ENCODE measurements at places on chromosomes 1 and 21.

DNA sequence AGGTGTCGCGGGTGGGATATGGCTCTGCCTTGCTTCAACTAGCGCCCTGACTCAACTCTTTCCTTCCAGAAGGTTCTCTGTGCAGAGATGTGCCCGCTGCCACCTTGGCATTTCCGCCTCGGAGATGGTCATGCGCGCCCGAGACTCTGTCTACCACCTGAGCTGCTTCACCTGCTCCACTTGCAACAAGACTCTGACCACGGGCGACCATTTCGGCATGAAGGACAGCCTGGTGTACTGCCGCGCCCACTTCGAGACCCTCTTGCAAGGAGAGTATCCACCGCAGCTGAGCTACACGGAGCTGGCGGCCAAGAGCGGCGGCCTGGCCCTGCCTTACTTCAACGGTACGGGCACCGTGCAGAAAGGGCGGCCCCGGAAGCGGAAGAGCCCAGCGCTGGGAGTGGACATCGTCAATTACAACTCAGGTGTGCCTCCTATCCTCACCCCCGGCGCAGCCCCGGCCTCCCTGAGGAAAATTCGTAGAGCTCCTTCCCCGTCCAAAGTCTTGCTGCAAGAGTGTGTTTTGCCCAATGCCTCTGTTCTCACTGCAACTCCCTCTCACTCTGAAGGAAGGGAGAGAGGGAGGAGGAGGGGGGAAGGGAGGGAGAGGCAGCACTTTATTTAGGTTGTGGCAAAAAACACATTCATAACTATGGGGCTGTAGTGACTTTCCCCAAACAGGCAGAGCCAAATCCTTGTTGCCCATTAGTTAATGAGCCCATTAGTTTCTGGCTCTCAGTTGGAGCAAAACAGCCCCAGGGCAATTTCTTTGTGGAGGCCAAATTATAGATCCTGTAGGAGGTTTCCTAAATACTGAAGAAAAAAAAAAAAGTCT, 4.3 kb downstream of the LHX9 start:
- DNase-seq, result no peak

DNA sequence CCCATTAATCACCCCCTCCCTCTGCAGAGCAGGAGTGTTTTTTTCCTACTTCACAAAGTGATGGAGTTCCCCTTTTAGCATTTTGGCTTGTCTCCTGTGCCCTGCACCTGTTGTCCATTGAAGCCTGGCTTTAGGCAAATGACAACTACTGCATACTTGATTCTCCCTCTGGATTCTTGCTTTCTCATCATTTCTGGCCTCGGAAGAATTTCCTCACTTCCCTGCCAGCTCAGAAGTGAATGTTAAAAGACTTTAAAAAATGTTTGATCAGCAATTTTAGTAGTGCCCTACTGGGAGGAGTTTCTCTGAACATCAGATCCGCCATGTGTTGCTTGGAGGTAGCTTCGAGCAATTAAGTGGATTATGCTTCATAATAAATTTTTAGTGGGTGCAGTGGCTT, 28.1 kb downstream of the RCOR3 start:
- no peak for DNase-seq

GRCh38 chr1:143720087-143721023, 251.4 kb downstream of the FAM72C start:
- DNase-seq, result no peak

- no peak for DNase-seq
These were observed 405.9 kb downstream of the TTLL7 start for GRCh38 chr1:83593073-83593472.

- DNase-seq, result no peak
These were observed 368.6 kb downstream of the PTPRC start for GRCh38 chr1:199007423-199007822.

DNA sequence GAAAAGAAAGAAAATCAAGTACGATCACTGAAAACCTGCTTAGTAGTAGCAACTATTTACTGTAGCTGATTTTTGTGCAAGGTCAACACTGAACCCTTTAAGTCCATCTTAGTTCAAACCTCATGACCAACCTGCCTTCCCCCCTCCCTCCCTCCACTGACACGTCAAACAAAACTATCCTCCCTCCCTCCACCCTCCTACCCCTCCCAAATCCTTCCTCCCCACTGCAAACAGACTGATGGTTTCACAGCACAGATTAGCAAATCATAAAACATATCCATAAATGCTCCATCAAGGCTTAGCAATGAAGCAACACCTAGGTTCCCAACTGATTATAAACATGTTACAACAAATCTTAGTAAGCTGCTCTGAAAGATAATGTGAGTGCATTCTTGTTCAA, 164.3 kb upstream of the GREM2 start:
- no peak for DNase-seq

DNA sequence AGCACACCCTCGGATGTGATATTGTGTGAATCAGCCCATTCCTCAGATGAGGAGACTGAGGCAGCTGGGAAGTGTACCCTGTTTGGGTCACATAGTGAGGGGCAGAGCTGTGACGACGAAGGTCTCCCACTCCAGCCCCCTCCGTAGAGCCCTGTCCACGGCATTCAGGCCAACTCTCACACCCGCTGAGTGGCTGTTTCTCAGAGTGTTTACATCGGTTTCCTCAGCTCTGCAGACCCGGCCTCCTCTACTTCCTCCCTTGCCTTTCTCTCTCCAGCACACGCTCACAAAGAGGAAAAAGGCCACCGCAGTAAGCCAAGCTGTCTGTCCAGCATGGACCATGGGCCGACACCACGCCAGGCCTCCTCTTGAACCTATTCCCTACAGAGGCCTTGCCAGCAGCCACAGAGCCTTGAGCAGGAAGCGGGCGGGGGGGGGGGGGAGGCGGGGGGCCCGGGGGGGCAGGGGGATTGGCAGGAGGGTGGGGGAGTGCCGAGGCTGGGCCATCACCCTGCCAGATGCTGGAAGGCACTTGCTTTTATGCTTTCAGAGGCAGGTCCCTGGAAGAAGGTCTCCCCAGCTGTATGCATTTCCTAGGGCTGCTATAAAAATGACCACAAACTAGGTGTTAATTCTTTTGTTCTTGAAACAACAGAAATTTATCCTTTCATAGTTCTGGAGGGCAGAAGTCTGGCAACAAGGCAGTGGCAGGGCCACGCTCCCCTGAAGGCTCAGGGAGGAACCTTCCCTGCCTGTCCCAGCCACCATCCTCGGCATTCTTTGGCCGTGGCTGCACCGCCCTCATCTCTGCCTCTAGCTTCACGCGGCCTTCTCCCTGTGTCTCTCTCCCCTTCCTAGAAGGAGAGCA, 178.4 kb downstream of the PSMG1 start:
- no peak for DNase-seq

GRCh38 chr1:94539496-94539895, 2.1 kb downstream of the F3 start:
- DNase-seq, result no peak

- no peak for DNase-seq
These were observed 44.8 kb downstream of the SNX7 start for GRCh38 chr1:98706173-98706843.

- no peak for DNase-seq
These were observed 420.1 kb downstream of the DPYD start for GRCh38 chr1:97500760-97501159.

GRCh38 chr21:35075546-35075945, 26.4 kb upstream of the RUNX1 start:
- DNase-seq, result no peak

GRCh38 chr1:208201229-208201628, 43.0 kb downstream of the PLXNA2 start:
- DNase-seq, result no peak

DNA sequence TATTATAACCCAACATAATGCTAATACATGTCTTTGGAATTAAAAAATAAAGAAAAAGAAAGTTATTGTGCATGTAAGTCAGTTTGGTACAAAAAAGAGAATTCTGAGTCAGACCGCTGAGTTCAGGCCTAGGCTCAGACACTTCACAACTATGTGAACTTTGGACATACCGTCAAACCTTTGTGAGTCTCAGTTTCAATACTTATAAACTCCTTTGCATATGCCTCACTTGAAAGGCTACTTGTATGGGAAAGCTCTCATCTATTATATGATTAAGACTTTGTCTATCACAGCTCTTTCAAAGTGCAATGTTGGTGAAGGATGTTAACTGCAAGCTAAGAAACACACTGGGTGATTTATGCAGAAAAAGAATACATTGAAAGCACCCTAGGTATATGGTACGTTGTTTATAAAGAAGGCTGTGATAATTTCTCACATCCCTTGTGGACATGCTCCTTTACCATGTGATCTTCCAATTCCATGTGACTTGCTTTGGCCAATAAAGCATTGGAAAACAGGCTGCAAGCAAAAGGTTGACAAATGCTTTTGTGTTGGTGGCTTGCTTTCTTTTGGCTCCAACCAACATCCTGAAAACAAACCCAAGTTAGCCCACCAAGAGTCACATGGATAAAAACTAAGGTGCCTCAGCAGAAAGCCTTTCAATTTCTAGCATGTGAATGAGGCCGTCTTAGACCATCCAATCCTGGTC, 49.6 kb downstream of the INTS7 start:
- DNase-seq, result no peak

DNA sequence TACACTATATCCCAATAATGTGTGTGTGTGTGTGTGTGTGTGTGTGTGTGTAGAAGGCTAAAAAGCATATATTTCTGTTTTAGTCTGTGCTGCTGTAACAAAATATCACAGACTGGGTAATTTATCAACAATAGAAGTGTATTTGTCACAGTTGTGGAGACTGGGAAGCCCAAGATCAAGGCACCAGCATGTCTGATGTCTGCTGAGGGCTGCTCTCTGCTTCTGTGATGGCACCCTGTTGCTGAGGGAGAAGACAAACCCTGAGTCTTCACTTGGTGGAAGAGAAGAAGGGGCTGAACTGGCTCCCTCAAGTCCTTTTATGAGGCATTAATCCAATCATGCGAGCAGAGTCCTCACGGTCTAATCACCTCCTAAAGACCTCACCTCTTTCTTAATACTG, 23.0 kb upstream of the RAB4A start:
- DNase-seq, result no peak
